ENCODE measurements at places on chromosomes 11 and 22.

DNA sequence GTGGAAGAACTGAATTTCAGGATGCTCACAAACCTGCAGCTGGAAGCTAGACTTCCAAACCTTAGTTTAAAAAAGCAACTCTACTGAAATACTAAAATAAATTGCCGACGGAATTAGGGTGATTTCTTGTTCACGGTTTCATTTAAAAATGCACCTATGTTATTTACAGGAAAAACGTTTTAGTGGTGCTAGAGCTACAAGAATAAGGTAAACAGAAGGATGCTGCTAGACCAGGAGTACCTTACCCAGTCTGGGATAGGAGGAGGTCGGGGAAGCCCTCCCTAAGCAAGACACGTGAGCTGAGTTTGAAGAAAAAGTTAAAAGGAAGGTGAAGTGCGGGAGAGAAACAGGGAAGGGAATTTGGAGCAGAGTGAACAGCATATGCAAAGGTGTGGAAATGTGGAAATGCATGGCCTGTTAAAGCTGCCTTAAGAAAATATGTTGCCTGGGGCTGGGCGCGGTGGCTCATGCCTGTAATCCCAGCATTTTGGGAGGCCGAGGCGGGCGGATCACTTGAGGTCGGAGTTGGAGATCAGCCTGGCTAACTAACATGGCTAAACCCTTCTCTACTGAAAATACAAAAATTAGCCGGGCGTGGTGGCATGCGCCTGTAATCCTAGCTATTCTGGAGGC is 1.4 kb upstream of the FTH1 start:
- H3K27me3 ChIP-seq: no peaks in the 10 kb centered on the region
- H3K36me3 ChIP-seq: peaks cover 19% of the 10 kb centered on the region
- H3K27ac ChIP-seq: peak overlapping the region; percentile 98

DNA sequence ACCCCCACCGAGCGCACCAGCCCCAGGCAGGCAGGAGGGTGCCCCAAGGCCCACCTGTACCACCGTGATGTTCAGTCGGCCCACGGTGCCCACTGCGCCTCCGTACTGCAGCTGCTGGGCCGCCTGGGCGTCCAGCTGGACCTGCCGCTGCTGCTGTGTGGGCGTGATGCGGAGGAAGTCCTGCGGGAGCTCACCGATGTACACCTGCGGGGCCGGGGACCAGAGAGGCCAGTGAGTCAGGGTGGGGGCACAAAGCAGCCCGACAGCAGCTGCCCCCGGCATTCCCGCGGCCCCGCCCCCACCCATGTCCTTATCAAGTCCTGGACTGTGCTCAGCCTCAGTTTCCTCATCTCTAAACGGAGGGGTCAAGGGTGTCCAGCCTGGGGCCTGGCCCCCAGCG is 13.8 kb downstream of the TOLLIP start:
- H3K4me3 ChIP-seq: no peak overlapping the region
- peaks cover 7% of the 10 kb centered on the region for H3K4me1 ChIP-seq
- DNase-seq: peak; percentile 61
- no peaks in the 10 kb centered on the region for H3K27me3 ChIP-seq
- no peak overlapping the region for H3K27ac ChIP-seq

GRCh38 chr11:47589118-47589517 is 2.6 kb downstream of the FAM180B start:
- H3K27ac ChIP-seq: no peak overlapping the region
- H3K36me3 ChIP-seq: peaks cover 3% of the 10 kb centered on the region
- DNase-seq: peak; percentile 52
- H3K4me1 ChIP-seq: no peaks in the 10 kb centered on the region
- H3K27me3 ChIP-seq: peaks cover 36% of the 10 kb centered on the region

DNA sequence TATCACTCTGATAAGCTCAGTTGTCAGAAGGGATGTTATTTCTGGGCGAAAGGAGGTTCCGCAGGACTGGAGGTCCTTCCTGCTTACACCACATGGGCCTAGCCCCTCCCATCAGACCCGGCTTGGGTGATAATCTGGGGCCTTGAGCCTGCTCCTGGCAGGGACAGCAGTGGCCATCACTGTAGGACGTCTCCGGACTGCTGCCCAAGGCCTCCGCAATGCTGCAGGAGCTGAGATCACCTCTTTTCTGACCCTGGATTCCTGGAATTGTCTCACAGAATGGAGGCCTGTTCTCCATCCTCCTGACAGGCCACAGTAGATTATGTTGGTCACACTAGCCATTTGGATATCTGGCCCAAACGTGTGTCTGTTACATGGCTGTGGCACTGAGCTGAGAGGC is 9.2 kb upstream of the BIK start:
- H3K27ac ChIP-seq: no peak overlapping the region
- H3K36me3 ChIP-seq: no peaks in the 10 kb centered on the region
- H3K27me3 ChIP-seq: peaks cover 4% of the 10 kb centered on the region
- DNase-seq: no peak
- no peak overlapping the region for H3K4me3 ChIP-seq
- no peaks in the 10 kb centered on the region for H3K4me1 ChIP-seq

GRCh38 chr11:69307421-69307820 is 13.5 kb downstream of the MYEOV start:
- peak; percentile 66 for DNase-seq
- H3K27ac ChIP-seq: no peak overlapping the region
- H3K36me3 ChIP-seq: peaks cover 2% of the 10 kb centered on the region
- no peak overlapping the region for H3K4me3 ChIP-seq

GRCh38 chr22:50293441-50294318 is 13.8 kb downstream of the PLXNB2 start:
- DNase-seq: peak; percentile 99
- peaks cover 33% of the 10 kb centered on the region for H3K4me1 ChIP-seq
- peaks cover 34% of the 10 kb centered on the region for H3K36me3 ChIP-seq
- peak overlapping the region; percentile 56 for H3K4me3 ChIP-seq
- H3K27ac ChIP-seq: peak overlapping the region; percentile 77

GRCh38 chr11:17508306-17508705 is 31.7 kb upstream of the ABCC8 start:
- peaks cover 9% of the 10 kb centered on the region for H3K27me3 ChIP-seq
- H3K4me1 ChIP-seq: peaks cover 4% of the 10 kb centered on the region
- H3K36me3 ChIP-seq: no peaks in the 10 kb centered on the region
- H3K4me3 ChIP-seq: no peak overlapping the region
- H3K27ac ChIP-seq: no peak overlapping the region

DNA sequence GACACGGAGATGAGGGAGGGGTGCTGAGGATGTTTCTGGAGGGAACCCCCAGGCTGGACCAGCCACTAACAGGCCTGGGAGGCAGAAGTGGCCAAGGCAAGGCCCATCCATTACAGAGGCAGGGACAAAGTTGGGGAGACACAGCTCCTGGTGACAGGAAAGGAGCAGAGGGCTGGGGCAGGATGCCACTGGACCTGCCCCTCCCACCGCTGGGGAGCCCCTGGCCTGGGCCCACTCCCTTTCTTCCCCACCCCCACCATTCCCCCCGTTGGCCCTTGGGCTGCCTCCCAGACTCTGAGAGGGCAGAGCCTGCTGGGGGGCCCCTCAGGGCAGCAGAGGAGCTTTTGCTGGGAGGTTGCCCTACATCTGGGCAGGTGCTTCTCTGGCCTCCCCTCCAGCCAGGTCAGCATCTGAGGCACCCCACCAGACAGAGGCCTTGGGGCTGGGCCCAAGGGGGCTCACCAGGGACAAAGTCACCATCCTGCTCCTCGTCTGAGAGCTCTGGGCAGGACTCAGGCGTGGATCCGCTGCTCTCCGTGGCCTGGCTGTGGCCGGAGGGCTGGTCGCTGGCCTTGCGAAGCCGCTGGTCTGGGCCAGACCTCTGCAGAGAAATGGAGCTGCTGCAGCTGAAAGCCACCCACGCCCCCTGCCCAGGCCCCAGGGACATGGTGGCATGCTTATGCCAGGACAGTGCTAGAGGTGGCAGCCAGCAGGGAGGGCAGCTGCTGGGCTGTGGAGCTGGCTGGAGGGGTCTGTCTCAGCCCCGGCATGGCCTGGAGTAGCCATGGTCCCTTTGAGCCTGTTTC is 33.1 kb upstream of the CARS1 start:
- peaks cover 4% of the 10 kb centered on the region for H3K4me1 ChIP-seq
- DNase-seq: peak; percentile 35
- no peaks in the 10 kb centered on the region for H3K27me3 ChIP-seq
- H3K36me3 ChIP-seq: peaks cover 21% of the 10 kb centered on the region
- H3K27ac ChIP-seq: no peak overlapping the region

DNA sequence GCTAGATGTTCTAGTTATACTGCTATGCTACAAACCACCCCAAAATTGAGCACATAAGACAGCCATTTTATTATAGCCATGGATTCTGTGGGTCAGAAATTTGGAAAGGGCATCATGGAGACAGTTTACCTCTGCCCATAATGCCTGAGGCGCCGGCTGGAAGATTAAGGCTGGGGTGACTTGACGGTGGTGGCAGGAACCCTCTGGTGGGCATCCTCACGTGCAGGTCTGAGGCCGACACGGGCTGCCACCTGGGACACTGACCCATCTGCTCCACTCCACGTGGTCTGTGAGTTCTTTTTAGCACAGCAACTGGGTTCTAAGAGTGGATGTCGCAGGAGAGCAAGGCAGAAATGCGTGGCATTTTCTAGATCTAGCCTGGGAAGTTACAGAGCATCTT is 40.0 kb upstream of the PRDM11 start:
- peaks cover 12% of the 10 kb centered on the region for H3K27me3 ChIP-seq
- H3K4me3 ChIP-seq: no peak overlapping the region
- peaks cover 9% of the 10 kb centered on the region for H3K4me1 ChIP-seq

- no peak overlapping the region for H3K4me3 ChIP-seq
- H3K27me3 ChIP-seq: no peaks in the 10 kb centered on the region
- H3K36me3 ChIP-seq: no peaks in the 10 kb centered on the region
- no peak overlapping the region for H3K27ac ChIP-seq
Observed at GRCh38 chr11:73981051-73981805, 1.4 kb downstream of the UCP2 start.

GRCh38 chr11:73288873-73289707 is 17.0 kb downstream of the P2RY6 start:
- H3K27me3 ChIP-seq: no peaks in the 10 kb centered on the region
- H3K36me3 ChIP-seq: no peaks in the 10 kb centered on the region
- H3K4me1 ChIP-seq: peaks cover 23% of the 10 kb centered on the region
- DNase-seq: peak; percentile 97
- peak overlapping the region; percentile 43 for H3K4me3 ChIP-seq
- peak overlapping the region; percentile 84 for H3K27ac ChIP-seq

DNA sequence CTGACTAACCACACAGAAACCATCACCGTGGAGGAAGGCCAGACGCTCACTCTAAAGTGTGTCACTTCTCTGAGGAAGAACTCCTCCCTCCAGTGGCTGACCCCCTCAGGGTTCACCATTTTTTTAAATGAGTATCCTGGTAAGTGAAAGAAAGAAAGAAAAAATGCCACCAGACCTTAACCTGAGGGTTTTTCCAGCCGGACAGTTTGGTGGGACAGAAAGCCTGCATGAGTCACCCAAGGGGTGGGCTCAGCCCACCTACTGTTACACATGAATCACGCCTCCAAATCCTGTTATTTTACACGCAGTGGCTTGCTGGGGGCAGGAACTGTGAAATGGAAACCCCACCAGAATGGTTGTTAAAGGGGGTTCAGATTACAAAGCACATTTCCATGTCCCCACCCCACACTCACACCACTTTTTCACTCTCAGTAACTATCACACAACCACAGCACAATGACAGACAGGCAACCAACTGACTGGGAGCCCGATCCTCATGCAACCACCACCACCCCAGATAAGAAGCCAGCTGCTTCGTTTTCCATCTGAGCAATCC is 11.9 kb downstream of the CRTAM start:
- H3K4me1 ChIP-seq: peaks cover 12% of the 10 kb centered on the region
- no peaks in the 10 kb centered on the region for H3K36me3 ChIP-seq
- peak; percentile 63 for DNase-seq
- H3K27ac ChIP-seq: peak overlapping the region; percentile 42
- peak overlapping the region; percentile 7 for H3K4me3 ChIP-seq
- no peaks in the 10 kb centered on the region for H3K27me3 ChIP-seq

GRCh38 chr11:69627551-69627950 is 13.4 kb upstream of the CCND1 start:
- H3K36me3 ChIP-seq: no peaks in the 10 kb centered on the region
- no peak overlapping the region for H3K27ac ChIP-seq
- H3K27me3 ChIP-seq: no peaks in the 10 kb centered on the region
- no peaks in the 10 kb centered on the region for H3K4me1 ChIP-seq
- no peak for DNase-seq
- H3K4me3 ChIP-seq: no peak overlapping the region

DNA sequence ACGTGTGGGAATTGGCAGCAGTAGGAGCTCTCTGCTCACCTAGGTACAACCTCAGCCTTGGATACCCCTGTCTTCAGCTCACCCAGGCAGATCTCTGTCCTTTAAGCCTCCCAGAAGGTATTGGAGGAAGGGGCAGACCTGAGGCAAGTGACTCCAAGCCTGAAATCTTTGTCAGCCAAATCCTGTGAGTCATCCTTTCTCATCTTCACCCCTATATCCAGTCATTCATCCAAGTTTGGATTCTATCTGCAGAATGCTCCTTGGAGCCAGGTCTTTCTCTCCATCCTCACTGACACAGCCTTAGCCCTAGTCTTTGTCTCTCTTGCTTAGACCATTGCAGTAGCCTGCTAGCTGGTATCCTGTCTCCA is 10.4 kb upstream of the THY1 start:
- peak; percentile 88 for DNase-seq
- H3K27ac ChIP-seq: peak overlapping the region; percentile 94
- no peaks in the 10 kb centered on the region for H3K27me3 ChIP-seq

- H3K27me3 ChIP-seq: no peaks in the 10 kb centered on the region
- DNase-seq: peak; percentile 98
- H3K36me3 ChIP-seq: no peaks in the 10 kb centered on the region
- H3K4me1 ChIP-seq: no peaks in the 10 kb centered on the region
- H3K27ac ChIP-seq: no peak overlapping the region
Observed at GRCh38 chr11:61897387-61898246, 6.3 kb upstream of the FADS3 start.

DNA sequence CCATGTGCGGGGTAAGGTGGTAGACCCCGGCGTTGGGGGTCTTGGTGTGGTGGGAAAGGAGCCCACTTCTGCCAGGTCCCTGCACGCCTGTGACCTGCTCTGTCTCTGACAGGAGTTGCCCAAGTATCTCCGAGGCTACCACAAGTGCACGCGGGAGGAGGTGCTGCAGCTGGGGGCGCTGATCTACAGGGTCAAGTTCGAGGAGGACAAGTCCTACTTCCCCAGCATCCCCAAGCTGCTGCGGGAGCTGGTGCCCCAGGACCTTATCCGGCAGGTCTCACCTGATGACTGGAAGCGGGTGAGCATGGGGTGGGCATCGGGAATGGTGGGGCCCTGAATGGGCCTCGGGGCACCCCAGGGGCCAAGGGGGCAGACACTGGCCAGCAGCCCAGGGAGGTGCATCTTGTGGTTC is 83.0 kb downstream of the MYO7A start:
- H3K36me3 ChIP-seq: no peaks in the 10 kb centered on the region
- peak; percentile 46 for DNase-seq

GRCh38 chr22:19527321-19527721 is 3.1 kb upstream of the CLDN5 start:
- peaks cover 23% of the 10 kb centered on the region for H3K27me3 ChIP-seq
- DNase-seq: peak; percentile 66
- peaks cover 5% of the 10 kb centered on the region for H3K4me1 ChIP-seq
- no peaks in the 10 kb centered on the region for H3K36me3 ChIP-seq
- H3K4me3 ChIP-seq: no peak overlapping the region
